ENCODE measurements at places on chromosomes 13 and 19.

DNA sequence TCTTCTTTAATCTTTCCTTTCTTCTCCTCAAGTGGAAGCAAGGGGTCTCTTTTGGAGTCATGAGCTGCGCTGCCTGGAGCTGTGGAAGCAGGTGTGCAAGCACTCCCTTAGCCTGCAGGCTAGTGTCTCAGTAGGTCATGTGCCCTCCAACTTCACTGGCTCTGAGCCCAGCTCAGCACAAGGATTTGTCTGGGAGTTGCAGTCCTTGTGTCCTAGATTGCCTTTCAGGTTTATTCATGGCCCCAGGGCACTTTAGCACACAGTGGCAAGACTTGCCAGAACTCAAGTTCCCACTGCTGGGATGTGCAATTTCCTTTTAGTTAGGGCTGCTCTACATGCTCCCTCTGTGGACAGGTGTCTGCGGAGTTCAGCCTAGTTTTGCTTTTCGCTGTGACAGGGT is 211.7 kb downstream of the LIG4 start:
- no peak for DNase-seq

- no peak for DNase-seq
Measured at GRCh38 chr13:107342747-107343146, 774.8 kb upstream of the ARGLU1 start.

- DNase-seq, result peak; percentile 63
Measured at GRCh38 chr13:98447881-98448641, 128.8 kb downstream of the STK24 start.

GRCh38 chr13:35190241-35190640 is 248.2 kb downstream of the NBEA start:
- no peak for DNase-seq

GRCh38 chr13:98213354-98213753 is 36.3 kb upstream of the RNF113B start:
- DNase-seq, result no peak

- DNase-seq, result no peak
Measured at GRCh38 chr13:42569576-42570344, 4.2 kb upstream of the TNFSF11 start.

GRCh38 chr13:57824121-57824520 is 192.6 kb downstream of the PCDH17 start:
- no peak for DNase-seq

DNA sequence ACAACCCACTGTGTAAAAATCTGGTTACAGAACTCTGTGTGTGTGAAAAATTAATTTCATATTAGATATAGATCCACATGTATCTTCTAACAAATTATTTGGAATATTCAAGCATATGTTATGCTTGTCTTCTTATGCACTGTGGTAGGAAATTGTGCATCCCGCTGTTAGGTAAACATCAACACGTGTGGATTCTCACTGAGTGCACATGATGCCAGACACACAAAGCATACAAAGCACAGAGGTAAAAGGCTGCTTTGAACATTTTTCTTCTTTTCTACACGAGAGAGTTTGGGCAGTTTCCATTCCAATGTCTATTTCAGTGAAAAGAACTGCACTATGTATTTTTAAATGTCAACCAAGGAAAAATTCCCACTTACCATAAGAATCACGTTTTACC is 354.9 kb downstream of the PCDH9 start:
- DNase-seq, result no peak

- DNase-seq, result no peak
Measured at GRCh38 chr13:86825410-86825809, 845.8 kb upstream of the SLITRK5 start.

DNA sequence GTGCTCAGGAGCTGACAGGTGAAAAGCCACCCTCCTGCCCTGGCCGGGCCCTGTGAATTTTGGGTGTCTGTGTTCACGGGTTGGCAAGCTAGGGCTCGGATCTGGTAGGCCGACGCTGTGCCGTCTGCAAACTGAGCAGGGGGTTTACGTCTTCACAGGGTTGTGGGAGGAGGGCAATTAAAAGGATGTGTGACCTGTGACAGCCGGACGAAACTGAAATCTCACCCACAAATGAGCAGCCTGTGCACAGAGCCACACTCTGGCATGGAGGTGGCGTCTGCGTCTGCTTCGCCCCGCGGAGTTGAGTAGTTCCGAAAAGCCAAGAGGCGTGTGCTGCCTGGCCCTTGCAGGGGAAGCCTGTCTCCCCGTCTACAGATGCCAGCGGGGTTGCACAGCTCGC is 117.3 kb downstream of the KDM4B start:
- DNase-seq, result no peak

- no peak for DNase-seq
Measured at GRCh38 chr13:75801388-75801945, 165.3 kb downstream of the LMO7 start.

GRCh38 chr19:17963936-17964691 is 2.8 kb upstream of the KCNN1 start:
- DNase-seq, result no peak

GRCh38 chr19:2391118-2391725 is 31.2 kb downstream of the TMPRSS9 start:
- peak; percentile 22 for DNase-seq

DNA sequence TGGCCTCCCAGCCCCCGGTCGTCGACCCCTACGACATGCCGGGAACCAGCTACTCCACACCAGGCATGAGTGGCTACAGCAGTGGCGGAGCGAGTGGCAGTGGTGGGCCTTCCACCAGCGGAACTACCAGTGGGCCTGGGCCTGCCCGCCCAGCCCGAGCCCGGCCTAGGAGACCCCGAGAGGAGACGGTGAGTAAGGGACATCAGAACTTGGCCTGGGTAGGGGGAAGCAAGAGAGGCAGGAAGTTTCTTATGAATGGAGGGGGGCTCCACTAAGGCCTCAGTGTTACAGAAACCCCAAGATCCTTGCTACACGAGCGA is 2.9 kb downstream of the FOSB start:
- no peak for DNase-seq

- DNase-seq, result no peak
Measured at GRCh38 chr19:8684001-8684902, 14.3 kb downstream of the ACTL9 start.

- no peak for DNase-seq
Measured at GRCh38 chr13:84455143-84455905, 573.0 kb upstream of the SLITRK1 start.

DNA sequence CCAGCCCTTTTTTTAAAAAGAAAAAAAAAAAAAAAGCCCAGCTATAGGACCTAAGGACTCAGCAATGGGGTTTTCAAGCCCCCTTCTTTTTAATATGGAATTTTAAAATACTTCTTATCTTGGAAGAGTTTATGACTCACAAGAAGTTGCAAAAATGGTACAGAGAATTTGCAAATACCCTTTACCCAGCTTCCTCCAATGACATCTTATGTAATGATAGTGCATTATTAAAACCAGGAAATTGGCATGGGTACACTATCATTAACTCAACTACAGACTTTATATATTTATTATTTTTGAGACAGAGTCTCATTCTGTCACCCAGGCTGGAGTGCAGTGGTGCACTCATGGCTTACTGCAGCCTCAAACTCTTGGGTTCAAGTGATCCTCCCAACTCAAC is 16.1 kb downstream of the TMEM38A start:
- no peak for DNase-seq

- DNase-seq, result no peak
Measured at GRCh38 chr13:93847162-93847561, 620.6 kb downstream of the GPC6 start.

- no peak for DNase-seq
Measured at GRCh38 chr19:4781801-4782200, 9.7 kb upstream of the FEM1A start.

- DNase-seq, result no peak
Measured at GRCh38 chr13:73809561-73809960, 324.6 kb downstream of the KLF12 start.

- no peak for DNase-seq
Measured at GRCh38 chr19:53780506-53780905, 43.6 kb downstream of the NLRP12 start.

- no peak for DNase-seq
Measured at GRCh38 chr19:52034051-52034728, 6.0 kb upstream of the ZNF614 start.

GRCh38 chr13:83184819-83185218 is 697.5 kb downstream of the SLITRK1 start:
- no peak for DNase-seq

DNA sequence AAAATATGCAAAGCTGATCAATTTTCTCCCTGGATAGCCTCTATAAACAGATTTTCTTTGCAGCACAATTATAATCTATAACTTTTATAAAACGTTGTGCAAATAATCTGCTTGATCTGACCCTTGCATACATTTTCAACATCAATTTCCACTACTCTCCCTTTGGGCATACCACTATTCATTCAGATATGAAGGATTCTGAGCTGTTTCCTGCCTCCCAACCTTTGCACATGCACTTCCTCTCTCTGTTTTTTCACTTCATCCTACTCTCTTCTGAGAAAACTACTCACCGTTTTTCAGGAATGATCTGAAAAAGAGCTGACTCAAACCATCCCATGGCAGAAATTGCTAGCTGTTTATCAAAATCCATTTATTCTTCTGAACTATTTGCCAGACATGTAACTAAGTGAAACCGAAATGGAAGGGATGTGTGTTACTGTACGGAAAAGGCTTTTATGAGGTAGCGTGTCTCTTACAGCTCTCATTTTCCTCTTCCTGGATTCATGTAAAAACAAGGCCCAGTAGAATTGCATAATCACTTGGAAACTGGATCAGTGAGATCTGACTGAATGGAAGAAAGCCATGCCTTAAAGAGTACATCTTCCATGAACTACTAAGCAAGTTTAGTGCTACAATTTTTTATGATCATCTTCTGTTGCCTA is 1447.3 kb upstream of the MIR17HG start:
- DNase-seq, result no peak

- no peak for DNase-seq
Measured at GRCh38 chr19:47257411-47258169, 1.3 kb downstream of the CCDC9 start.

DNA sequence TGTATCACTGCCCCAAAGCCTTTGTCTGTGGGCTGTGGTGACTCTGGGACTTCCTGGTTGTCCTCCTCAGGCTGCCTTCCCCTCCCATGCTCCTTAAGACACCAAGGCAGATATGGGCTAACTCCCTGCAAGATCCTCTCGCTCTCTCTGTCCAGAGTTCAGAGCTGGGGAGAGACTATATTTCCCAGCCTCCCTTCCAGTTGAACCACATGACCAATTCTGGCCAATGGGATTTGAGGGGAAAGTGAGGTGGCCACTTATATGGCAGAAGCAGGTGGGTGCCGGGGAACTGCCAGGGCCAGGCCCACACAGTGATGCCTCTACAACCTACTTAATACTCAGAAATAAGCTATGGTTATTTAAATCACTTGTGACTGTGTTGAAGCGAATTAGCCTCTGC is 16.2 kb upstream of the ANGPTL8 start:
- no peak for DNase-seq

GRCh38 chr13:26324867-26325266 is 70.9 kb downstream of the CDK8 start:
- no peak for DNase-seq

GRCh38 chr13:38688674-38689073 is 1.8 kb downstream of the FREM2 start:
- DNase-seq, result no peak

- no peak for DNase-seq
Measured at GRCh38 chr13:107685876-107686275, 529.5 kb downstream of the LIG4 start.

GRCh38 chr13:93422980-93423543 is 196.5 kb downstream of the GPC6 start:
- DNase-seq, result no peak

DNA sequence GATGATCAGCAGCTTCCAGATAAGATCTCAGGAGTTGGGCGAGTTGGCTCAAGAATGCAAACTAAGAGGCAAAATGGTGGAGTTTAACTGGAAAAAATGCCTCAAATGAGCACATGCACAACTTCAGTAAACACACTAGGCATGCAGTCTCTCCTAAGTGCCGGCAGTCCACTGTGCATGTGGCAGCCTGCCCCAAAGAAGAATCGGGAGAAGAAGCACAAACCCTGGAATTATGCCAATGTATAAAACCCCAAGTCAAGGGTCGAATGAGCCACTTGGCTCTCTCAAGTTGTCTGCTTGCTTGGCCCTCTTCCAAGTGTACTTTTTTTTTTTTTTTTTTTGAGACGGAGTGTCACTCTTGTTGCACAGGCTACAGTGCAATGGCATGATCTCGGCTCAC is 53.3 kb upstream of the SLITRK1 start:
- no peak for DNase-seq

GRCh38 chr19:44573627-44574026 is 39.7 kb upstream of the IGSF23 start:
- DNase-seq, result no peak

GRCh38 chr19:50500060-50500752 is 10.8 kb downstream of the JOSD2 start:
- DNase-seq, result no peak

- DNase-seq, result no peak
Measured at GRCh38 chr19:10812902-10813404, 23.1 kb downstream of the TMED1 start.

GRCh38 chr13:94433055-94433961 is 46.2 kb downstream of the DCT start:
- DNase-seq, result no peak
